Myometrial cell (primary cell): ENCODE measurements at places on chromosomes 6 and 20. TPM values are rescaled to one million over a fixed set of nuclear protein-coding genes. Genes with fewer than 3 reads are reported as not detected.

The PI3 gene
- total RNA-seq, result not detected in 2 replicates

The HEY2 gene
- total RNA-seq, result not detected in 2 replicates

The KCNB1 gene
- 0.29 TPM in 1 of 2 replicates, not detected in the other for total RNA-seq

The GABRR1 gene
- total RNA-seq, result not detected in 2 replicates

The CFAP61 gene
- not detected in 2 replicates for total RNA-seq

The OR12D2 gene
- not detected in 2 replicates for total RNA-seq

The EYS gene
- under 0.01 and 0.29 TPM in 2 replicates for total RNA-seq

The NHSL1 gene
- 0.29 and 0.89 TPM in 2 replicates for total RNA-seq

The PRDM13 gene
- total RNA-seq, result not detected in 2 replicates
